ENCODE measurements at places on chromosomes 3 and 15.
A peak's percentile ranks its signal among the peaks of the same experiment; 100 is the strongest.

DNA sequence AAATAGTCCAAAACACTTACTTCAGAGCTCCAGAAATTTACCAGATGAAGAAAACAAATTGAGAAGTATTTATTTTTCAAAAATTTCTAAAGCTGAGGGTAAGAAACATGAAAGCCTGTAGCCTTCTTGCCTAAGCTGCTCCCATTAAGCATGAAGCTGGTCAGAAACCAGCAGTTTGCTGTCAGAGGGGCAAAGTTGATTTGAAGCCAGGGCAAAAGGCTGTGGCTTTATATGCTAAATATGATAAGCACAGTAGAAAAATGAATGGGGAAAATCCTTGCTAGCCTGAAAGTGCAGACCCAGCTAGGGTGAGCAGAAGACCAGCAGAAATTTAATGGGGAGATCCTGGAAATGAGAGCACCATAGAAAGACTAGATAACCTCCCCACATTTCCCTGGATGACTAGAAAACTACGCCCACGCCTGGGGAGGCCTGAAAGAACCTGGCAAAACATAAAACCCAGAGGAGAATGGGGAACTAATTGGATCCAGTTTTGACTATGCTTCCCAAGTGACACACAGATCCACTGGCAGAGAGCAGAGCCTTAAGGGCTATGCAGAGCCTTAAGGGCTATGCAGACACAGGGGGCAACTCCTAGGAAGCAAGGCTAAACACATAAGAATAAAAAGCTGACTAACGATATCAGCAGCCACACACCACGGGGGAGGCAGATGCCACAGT, 43.0 kb upstream of the HEG1 start:
- no peak for DNase-seq

DNA sequence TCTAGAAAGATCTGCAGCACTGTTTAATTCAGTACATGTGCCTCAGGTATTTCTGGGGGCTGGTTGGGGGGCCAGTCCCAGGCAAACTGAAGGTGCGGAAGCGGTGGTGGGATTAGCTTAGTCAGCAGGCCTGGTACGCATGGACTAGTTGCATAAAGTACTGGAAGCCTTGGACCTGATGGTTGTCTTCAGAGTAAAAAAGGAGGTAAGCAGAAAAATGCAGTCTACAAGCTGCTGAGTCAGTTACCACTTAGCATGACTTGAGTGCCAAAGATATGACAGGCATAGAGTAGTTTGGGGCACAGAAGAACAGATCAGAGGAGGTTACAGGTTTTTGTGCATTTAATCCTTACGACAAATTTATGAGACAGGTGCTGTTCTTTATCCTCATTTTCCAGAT, 19.9 kb upstream of the GOLGA8J start:
- DNase-seq = no peak

DNA sequence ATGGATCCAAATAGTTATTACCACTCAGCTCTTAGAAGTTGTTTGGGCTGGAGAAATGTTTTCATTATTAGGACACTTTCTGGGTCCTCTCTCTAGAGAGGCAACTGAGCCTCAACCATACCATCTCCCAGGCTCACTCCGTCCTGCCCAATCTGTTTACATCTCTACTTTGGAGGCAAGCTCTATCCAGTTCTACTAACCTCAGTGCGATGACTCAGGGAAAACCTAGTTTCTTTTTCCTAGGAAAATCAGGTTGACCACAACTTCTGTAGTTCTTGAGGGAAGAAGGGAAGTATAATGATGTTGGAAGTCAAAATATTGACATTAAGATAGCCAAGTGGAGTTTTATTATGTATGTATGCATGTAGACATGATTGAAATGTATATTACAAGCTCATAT, 40.4 kb downstream of the LPP start:
- no peak for DNase-seq

DNA sequence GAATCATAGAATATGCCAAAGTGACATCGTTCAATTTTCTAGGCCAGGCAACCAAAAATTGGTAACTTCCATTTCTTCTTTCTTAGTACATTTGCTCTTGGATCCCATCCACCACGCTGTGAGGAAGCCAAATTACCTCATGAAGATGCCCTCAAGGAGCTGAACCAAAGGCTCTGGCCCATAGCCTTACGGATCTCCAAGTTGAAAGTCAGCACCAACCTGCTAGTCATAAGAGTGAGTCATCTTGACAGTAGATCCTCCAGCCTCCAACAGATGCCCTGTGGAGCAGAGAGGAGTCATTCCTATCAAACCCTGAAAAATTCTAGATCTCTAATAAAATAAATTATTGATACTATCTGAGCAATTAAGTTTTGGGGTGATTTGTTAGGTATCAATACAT, 322.5 kb upstream of the COL8A1 start:
- no peak for DNase-seq

GRCh38 chr3:194333981-194334320, 17.2 kb downstream of the CPN2 start:
- no peak for DNase-seq

DNA sequence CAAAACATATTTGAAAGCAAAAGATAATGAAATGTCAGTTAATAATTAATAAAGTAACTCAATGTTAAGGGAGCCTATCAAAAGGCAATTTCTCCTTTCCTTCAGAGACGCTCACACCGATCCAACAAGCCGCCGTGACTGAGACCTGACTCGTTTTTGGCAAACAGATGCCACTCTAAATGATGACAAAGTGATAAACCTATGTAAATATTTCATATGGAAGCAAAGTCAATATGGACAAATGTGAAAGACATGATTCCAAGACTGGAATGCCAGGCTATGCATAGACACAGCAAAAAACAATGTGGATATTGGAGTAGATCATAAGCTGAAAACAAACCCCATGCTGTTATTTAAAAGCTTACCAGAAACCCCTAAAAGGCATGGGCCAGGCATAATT, 137.2 kb upstream of the SUCLG2 start:
- no peak for DNase-seq

- no peak for DNase-seq
These were observed 41.3 kb downstream of the ST6GAL1 start for GRCh38 chr3:186971578-186971977.

DNA sequence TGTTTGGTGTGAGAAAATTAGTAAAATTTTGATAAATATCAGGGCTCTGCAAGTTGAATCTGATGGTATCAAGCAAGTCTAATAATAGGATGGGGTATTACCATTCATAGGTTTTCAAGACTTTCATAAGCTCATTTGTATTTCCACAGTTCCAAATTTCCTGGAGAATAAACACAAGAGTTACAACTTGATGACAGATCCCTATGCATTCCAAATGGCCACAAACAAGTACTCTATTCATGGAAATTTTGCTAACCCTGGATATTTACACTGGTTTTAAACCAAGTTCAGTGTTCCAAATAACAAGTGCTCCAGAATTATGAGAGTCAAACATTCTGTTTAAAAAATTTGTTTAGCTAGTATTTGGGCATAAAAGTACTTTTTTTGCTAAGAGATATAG, 75.0 kb upstream of the CNTN6 start:
- DNase-seq = no peak

GRCh38 chr3:177451301-177451750, 254.0 kb upstream of the TBL1XR1 start:
- no peak for DNase-seq

DNA sequence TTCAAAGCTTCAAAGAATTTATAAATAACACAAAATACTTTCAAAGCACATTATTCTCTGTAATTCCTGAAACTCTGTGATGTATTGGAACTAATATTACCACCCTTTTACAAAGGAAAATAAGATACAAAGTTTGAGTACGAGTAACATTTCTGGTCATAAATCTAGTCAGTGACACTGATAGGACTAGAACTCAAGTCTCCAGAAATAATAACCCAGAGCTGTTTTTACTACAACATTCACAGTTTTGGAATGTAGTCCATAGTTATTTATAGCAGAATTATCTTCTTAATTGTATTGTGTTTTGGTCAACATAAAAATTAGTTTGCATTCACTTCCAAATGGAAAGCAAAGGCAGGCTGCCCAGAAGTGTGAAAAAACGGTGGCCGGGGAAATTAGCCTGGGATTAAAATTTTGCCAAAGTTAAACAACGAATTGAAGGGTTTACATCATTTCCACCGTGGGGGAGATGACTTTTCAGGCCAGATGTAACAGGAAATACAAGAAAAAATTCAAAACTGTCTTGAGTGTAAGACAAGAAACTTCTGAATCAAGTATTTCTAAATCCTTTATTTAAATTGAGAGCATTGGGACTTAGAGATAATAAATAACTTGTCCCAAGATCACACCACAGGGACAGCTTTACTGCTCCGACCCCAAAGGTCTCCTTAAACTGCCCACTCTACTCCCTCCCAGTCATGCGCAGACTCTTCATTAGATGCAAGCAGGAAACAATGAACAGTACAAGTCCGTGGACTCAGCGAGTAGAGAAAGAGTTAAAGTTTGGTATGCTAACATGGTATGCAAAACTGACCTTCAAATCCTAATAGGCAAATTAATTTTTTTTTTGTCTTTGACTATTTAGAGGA, 74.3 kb upstream of the VGLL4 start:
- DNase-seq = peak; percentile 28

DNA sequence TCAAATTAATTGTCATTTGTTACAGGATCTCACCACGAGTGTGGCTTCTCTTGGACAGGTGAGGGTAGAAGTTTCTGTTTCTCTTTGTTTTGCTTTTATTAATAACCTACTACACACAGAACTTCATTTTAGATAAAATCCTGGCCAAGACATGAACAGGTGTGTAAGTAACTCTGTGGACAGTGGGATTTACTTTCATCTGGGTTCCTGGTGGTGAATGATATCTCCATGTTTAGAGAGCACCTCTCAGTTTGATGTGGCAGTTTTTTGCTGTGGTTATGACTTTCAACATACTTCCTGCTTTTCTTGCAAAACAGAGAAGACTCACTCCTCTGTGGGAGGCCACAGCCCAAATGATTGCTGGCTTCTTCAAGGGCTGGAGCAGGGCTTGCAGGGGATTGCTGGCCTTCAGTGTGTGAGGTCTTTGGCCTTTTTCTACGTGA, 71.1 kb upstream of the XCR1 start:
- DNase-seq = peak; percentile 86

DNA sequence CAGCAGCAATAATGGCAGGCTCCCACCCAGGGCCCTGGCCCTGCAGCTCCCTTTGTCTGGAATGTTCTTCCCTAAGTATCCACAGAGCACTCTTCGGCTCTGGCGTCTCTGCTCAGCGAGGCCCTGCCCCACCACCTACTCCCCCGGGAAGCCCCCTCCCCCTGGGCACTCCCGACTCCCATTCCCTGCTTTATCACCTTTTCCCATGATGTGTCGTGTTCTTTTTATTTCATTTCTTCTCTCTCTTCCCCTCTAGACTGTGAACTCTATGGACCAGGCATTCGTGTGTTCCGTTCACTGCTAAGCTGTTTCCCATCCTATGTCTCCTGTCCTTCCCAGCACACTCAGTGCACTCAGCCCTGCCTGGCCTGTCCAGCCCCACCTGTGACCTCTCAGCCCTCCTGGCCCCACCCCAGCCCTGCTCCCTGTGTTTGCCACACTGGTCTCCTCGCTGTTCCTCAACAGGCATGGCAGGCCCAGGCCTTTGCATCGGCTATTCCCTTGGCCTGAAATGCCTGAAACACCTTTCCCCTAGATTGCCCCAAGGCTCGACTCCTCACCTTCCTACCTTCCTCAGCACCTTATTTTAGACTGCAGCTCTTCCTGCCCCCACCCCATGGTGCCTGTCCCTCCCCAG, 107.4 kb downstream of the TPRA1 start:
- no peak for DNase-seq
